Naive thymus-derived CD4-positive, alpha-beta T cell (primary cell): ENCODE measurements at places on chromosomes 1 and 21. TPM values are rescaled to one million over a fixed set of nuclear protein-coding genes. Genes with fewer than 3 reads are reported as not detected.
A peak's percentile ranks its signal among the peaks of the same experiment; 100 is the strongest.

The KRTAP13-2 gene
- polyA plus RNA-seq: not detected

The LEFTY1 gene
- polyA plus RNA-seq: not detected

The KRTAP11-1 gene
- polyA plus RNA-seq: not detected

The LPAR3 gene
- 0.54 TPM for polyA plus RNA-seq

The NCF2 gene
- 0.43 TPM for polyA plus RNA-seq

The CAP1 gene
- 519 TPM for polyA plus RNA-seq

The SPRR2G gene
- not detected for polyA plus RNA-seq

The DCDC2B gene
- 0.25 TPM for polyA plus RNA-seq

GRCh38 chr21:36504067-36505058, 24.4 kb upstream of the CLDN14 start:
- H3K27me3 ChIP-seq: no peaks in the 10 kb centered on the region
- no peaks in the 10 kb centered on the region for H3K36me3 ChIP-seq
- H3K4me1 ChIP-seq: no peaks in the 10 kb centered on the region
- H3K27ac ChIP-seq: no peak overlapping the region
- no peak overlapping the region for H3K4me3 ChIP-seq
- DNase-seq: peak; percentile 56

DNA sequence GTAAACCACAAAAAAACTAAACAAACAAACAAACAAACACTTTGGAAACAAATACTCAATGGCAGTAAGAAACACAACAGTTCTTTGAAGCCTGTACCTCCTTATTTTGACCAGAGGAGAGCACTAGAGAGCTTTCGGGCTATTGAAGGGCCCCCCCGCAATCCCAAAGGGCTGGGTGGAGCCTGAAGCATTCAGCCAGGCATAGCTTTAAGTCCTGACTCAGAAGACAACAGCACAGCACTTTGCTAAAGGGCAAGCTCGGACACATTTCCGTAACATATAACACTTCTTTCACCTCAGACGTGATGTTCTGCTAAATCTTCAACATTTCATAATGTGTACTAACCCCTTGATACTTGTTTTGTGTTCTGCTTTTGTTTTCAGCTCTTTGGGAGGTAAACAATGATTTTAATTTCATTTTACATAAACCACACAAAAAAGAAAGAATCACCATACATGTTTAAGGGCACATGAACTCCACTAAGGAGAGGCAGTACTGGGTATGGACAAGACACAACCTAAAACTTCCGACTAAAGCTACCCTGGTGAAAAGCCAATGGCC, 9.7 kb upstream of the SHCBP1L start:
- H3K36me3 ChIP-seq: no peaks in the 10 kb centered on the region
- no peak overlapping the region for H3K4me3 ChIP-seq
- no peak overlapping the region for H3K27ac ChIP-seq
- no peaks in the 10 kb centered on the region for H3K4me1 ChIP-seq
- no peak for DNase-seq

GRCh38 chr1:116711263-116711840, 42.9 kb upstream of the CD2 start:
- H3K27ac ChIP-seq: no peak overlapping the region
- no peak for DNase-seq
- H3K27me3 ChIP-seq: no peaks in the 10 kb centered on the region
- no peaks in the 10 kb centered on the region for H3K36me3 ChIP-seq
- H3K4me1 ChIP-seq: no peaks in the 10 kb centered on the region

DNA sequence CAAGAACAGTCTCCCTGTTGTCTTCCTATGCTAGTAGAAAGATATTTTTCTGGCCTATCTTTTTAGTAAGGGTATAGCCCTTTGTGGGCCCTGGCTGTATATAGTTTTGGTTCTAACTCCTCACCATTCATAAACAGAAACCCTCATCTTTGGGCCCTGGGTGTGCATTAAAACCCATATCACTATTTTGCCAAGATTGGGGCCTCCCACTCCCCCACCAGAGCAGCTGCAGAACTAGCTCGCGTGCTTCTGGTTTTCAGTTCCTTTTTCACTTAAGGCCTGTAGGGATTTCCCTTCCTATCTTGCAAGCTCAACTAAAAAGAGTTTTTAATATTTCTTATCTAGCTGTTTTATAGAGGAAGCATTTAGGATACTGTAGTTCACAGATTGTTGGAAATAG, 106.4 kb downstream of the RGL1 start:
- no peak for DNase-seq
- no peak overlapping the region for H3K4me3 ChIP-seq
- H3K36me3 ChIP-seq: peaks cover 4% of the 10 kb centered on the region
- H3K27ac ChIP-seq: no peak overlapping the region

- no peaks in the 10 kb centered on the region for H3K27me3 ChIP-seq
- H3K36me3 ChIP-seq: peaks cover 4% of the 10 kb centered on the region
- no peaks in the 10 kb centered on the region for H3K4me1 ChIP-seq
- DNase-seq: no peak
These were observed 149.1 kb upstream of the L1TD1 start for GRCh38 chr1:62045574-62045973.

GRCh38 chr21:34884346-34884929, 164.7 kb downstream of the RUNX1 start:
- DNase-seq: no peak
- H3K4me3 ChIP-seq: no peak overlapping the region
- H3K27ac ChIP-seq: no peak overlapping the region
- peaks cover 10% of the 10 kb centered on the region for H3K36me3 ChIP-seq

GRCh38 chr1:172449585-172450523, 6.0 kb upstream of the PIGC start:
- H3K36me3 ChIP-seq: no peaks in the 10 kb centered on the region
- no peaks in the 10 kb centered on the region for H3K4me1 ChIP-seq
- no peak for DNase-seq
- no peak overlapping the region for H3K4me3 ChIP-seq
- no peak overlapping the region for H3K27ac ChIP-seq

GRCh38 chr1:21630571-21631343, 38.4 kb downstream of the RAP1GAP start:
- no peaks in the 10 kb centered on the region for H3K4me1 ChIP-seq
- no peaks in the 10 kb centered on the region for H3K36me3 ChIP-seq
- no peak overlapping the region for H3K27ac ChIP-seq

DNA sequence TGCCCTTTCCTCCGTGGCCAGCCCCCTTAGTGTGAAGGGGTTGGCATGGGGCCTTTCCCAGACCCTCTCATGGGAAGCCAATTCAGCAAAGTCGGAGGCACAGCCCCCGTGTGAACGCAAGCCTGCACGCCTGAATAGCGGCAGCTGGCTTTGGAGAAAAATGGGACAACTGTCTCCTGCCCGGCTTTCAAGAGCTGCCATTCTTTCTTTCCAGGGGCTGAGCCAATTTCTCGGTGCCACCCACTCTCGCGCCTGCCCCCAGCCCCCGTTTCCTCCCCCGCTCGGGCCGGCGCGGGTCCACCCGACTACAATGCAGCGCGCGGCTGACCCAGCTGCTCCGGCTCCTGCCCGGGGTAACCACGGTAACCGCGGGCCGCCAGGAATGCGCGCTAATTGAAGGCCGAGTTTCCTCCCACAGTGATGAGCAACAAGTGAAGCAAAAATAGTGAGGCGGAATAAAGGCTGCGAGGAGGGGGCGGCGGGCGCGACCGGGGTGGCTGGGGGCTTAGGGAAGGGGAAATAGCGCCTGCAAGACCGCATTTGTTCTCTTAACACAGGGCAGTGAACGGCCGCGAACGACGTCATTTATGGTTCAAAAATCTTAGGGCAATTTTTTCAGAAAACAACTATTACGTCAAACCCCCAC, 27.8 kb downstream of the ILDR2 start:
- no peak overlapping the region for H3K4me3 ChIP-seq
- H3K4me1 ChIP-seq: no peaks in the 10 kb centered on the region
- peaks cover 8% of the 10 kb centered on the region for H3K27me3 ChIP-seq
- H3K36me3 ChIP-seq: no peaks in the 10 kb centered on the region

DNA sequence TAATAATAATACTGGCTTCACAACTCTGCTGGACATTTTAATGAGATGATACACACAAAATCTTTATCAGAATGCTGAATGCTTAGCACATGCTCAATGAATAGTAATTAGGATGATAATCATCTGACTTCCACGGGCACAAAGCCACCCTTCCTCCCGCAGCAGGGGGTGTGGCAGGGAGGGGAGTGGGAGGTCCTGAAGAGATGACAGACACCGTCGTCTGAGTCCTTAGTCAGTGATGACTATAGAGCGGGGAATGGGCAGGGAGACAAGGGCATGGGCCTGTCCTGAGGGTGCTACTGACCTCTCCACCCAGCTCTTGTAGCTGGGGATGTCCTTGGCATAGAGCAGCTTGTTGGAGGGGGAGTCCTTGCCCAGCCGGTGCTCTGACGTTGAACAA, 117.6 kb upstream of the CD34 start:
- no peaks in the 10 kb centered on the region for H3K4me1 ChIP-seq
- no peaks in the 10 kb centered on the region for H3K36me3 ChIP-seq
- no peaks in the 10 kb centered on the region for H3K27me3 ChIP-seq
- H3K4me3 ChIP-seq: no peak overlapping the region
- DNase-seq: no peak

DNA sequence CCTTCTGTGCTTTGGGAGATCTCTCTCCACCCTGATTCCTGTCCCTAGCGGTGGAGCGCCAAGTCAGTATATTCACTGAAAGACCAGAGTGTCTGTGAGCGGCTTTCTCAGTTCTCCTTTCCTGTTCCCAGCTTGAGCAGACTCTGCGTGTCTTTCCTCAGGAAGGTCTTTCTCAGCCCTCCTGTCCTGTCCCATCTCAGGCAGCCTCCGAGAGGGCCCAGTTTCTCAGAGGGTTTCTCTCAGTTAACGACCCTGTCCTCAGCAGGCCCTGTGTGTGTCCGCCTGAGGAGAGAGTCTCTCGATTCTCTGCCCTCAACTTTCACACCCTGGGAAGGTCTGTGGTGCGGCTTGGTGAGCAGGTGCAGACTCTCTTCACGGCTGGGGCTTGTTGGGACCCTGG, 34.0 kb upstream of the CHIT1 start:
- H3K36me3 ChIP-seq: no peaks in the 10 kb centered on the region
- no peak overlapping the region for H3K27ac ChIP-seq
- no peaks in the 10 kb centered on the region for H3K27me3 ChIP-seq
- DNase-seq: no peak

GRCh38 chr1:15696956-15697521, 12.9 kb downstream of the PLEKHM2 start:
- peak overlapping the region; percentile 62 for H3K4me3 ChIP-seq
- peak; percentile 53 for DNase-seq
- H3K27ac ChIP-seq: peak overlapping the region; percentile 72
- H3K4me1 ChIP-seq: peaks cover 17% of the 10 kb centered on the region
- no peaks in the 10 kb centered on the region for H3K36me3 ChIP-seq

DNA sequence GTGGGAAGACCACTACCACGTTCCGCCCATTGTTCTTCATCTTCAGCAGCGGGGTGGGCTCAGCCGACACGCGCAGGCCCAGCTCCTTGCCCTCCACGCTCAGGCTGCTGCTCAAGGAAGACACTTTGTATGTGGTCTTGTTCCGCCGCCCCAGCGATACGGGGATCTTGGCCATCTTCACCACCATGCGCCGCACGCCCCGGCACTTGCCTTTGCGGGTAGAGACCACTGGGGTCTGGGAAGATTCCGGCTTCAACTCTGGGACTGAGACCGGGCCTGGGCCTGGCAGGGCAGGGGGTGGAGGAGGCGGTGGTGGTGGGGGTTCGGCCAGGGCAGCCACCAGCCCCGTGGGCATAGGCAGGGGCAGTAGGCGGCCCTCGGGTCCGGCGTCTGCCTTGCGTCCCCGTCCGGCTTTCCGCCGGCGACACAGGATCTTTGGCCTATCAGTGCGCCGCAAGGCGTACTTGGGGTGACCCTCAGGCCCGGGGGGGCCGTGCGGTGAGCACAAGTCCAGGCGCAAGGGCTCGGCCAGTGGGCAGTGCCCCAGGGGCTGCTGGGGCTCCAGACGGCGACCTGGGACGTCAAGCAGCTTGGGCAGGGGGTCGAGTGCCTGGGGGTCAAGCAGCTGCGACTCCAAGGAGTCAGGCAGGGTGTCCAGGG, 53.3 kb downstream of the AHDC1 start:
- no peak overlapping the region for H3K27ac ChIP-seq
- peaks cover 6% of the 10 kb centered on the region for H3K4me1 ChIP-seq
- no peak for DNase-seq
- H3K36me3 ChIP-seq: peaks cover 63% of the 10 kb centered on the region
- H3K4me3 ChIP-seq: no peak overlapping the region

DNA sequence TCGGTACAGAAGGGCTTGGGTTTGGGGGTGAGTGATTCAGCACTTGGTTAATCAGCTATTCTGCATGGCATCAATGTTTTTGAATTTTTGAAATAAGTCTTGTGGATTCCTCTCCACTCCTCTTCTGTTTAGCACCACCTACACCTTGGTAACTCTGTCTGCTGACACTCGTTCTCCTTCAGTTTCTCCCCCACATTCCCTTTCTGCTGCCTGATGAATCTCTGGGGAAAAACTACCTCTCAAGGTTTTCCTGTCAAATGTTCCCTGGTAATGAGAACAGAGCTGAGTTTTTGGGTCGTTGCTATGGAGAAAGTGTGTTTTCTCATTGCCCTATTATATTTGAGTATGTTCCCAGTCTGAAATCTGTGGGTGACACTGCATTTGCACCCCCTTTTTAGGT, 108.2 kb downstream of the GABPA start:
- H3K27me3 ChIP-seq: no peaks in the 10 kb centered on the region
- H3K36me3 ChIP-seq: no peaks in the 10 kb centered on the region
- DNase-seq: no peak
- H3K4me3 ChIP-seq: no peak overlapping the region
- H3K27ac ChIP-seq: no peak overlapping the region

GRCh38 chr1:6612641-6613360, 730 bp upstream of the PHF13 start:
- peak overlapping the region; percentile 53 for H3K4me3 ChIP-seq
- no peaks in the 10 kb centered on the region for H3K27me3 ChIP-seq
- H3K27ac ChIP-seq: peak overlapping the region; percentile 82
- peaks cover 14% of the 10 kb centered on the region for H3K4me1 ChIP-seq
- no peak for DNase-seq

- DNase-seq: no peak
- no peak overlapping the region for H3K4me3 ChIP-seq
- no peaks in the 10 kb centered on the region for H3K4me1 ChIP-seq
- H3K27me3 ChIP-seq: no peaks in the 10 kb centered on the region
These were observed 107.7 kb upstream of the VANGL1 start for GRCh38 chr1:115534106-115534505.

DNA sequence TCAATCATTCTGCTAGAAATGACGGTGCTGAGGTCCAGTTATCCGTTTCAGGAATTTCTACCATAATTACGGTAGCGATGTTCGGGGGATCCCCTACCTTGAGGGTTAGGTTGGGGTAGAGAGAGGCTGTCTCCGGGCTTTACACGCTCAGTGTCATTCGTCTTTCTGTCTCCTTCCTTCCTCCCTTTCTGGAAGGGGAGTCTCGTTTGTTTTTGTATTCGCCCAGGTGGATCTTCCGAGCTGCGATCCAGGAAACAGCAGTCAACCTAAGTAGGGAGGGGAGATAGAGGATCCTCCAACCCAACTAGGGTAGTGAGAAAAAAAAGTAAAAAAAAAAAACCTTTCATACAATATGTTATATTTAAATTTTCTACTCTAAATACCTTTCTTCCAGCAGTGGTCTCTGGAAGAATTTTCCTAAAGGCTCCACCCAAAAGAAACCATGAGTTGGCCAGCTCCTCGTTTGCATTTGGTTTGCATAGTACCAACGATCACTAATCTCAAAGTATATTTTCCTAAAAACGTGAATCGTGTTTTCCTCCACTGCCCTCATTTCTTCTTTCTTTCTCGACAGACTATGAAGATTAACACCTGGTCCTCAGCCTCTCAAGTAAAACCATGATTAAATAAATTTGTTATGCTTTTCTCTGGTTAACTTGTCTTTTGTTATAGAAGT, 611 bp upstream of the PIK3C2B start:
- DNase-seq: no peak
- peaks cover 8% of the 10 kb centered on the region for H3K36me3 ChIP-seq
- H3K4me3 ChIP-seq: peak overlapping the region; percentile 84
- no peaks in the 10 kb centered on the region for H3K27me3 ChIP-seq

GRCh38 chr1:51147394-51147793, 45.4 kb downstream of the C1orf185 start:
- no peak for DNase-seq
- no peaks in the 10 kb centered on the region for H3K4me1 ChIP-seq
- H3K4me3 ChIP-seq: no peak overlapping the region
- H3K27me3 ChIP-seq: no peaks in the 10 kb centered on the region
